HCT116 (cell line): ENCODE measurements at places on chromosomes 5 and 9.

DNA sequence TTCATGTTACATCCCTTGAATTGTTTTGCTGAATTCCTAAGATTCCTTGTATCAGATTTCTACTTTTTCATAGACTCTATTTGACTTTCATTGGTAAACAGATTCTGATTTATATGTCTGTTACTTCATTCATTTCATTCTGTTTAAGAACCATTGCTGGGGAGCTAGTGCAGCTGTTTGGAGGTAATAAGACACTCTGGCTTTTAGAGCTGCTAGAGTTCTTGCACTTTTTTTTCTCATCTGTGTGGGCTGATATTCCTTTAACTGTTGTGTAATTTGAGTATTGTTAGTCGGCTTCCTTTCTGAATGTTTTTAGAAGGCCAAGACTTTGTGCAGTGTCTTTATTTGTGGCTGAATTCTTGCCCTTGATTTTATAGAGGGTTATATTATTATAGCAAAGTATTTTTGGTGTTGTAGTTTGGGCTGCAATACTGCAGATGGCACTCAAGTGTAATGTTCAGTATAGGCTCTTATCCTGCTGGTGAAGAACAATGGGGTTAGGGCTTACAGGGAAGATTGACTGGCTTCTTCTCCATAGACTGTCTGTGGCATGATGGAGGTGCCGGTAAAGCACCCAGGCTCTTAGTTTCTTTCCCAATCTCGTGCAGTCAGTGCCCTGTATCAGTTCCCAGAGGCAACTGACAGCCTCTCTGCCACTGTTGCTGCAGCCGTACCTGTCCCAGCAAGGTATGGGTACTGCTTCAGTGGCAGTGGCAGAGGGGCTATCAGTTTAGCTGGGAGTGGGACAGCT, 162.2 kb downstream of the OXCT1 start:
- DNase-seq, result peak; percentile 21

DNA sequence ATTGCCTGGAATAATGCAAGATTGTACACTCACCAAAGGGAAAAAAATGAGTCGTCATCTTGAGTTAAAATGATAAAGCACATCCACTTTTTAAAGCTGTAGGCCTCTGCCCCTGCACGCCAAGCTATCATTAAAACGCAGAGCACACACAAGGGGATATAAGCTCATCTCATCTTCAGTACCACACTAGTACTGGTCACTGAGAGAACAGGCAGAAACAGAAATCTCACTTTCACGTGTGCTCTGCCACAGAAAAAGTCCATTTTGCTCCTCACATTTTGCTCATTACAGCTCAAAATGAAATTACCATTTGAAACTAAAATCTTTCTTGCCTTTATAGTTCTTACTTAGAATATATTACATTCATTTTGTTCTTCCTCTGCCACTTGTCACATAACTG, 99.2 kb upstream of the SLC30A5 start:
- DNase-seq, result no peak

DNA sequence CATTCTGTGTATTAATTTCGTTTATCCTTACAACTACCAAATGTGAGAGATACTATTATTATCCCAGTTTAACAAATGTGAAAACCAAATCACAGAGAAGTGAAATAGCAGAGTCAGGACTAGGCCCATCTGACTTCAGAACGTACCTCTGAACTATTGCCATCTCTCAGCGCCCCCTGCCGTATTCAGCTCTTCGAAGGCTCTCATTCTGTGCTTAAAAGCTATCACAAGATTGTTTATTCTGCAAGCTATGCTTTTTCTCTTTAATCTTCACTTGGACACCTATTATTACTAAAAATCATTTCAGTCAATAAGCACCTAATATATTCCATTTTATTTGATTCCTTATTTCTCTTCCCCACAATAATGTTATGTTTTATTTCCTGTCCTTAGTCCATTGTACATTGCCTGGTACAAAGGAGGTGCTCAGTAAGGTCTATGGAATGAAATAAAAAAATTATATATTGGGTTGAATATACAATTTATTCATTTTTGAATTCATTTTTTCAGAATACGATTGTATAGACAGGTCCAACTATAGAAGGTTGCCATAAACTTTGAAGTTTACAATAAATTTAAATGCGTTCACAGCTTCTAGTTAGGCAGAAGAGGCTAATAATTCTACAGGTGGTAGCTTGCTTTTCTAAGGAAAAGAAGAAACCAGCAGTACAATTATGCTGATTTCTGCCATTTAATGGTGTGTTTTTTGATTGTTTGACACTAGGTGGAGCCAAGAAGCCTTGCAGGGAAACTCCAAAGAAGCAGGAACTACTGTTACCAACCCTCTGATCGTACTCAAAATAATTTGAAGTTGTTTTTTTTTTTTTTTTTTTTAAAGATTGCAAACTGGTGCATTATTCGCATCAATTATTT, 202.2 kb upstream of the DMRTA1 start:
- peak; percentile 40 for DNase-seq

GRCh38 chr5:35920890-35921289, 17.5 kb downstream of the CAPSL start:
- no peak for DNase-seq

GRCh38 chr9:99845063-99845462, 23.4 kb downstream of the NR4A3 start:
- DNase-seq, result no peak

- DNase-seq, result no peak
Observed at GRCh38 chr9:119533504-119533903, 164.3 kb upstream of the BRINP1 start.

GRCh38 chr9:135885100-135885853, 22.1 kb downstream of the CAMSAP1 start:
- DNase-seq, result no peak

- no peak for DNase-seq
Observed at GRCh38 chr5:142015781-142016533, 3.1 kb upstream of the GNPDA1 start.

- DNase-seq, result no peak
Observed at GRCh38 chr5:179187229-179187678, 127.1 kb downstream of the ZNF354C start.

DNA sequence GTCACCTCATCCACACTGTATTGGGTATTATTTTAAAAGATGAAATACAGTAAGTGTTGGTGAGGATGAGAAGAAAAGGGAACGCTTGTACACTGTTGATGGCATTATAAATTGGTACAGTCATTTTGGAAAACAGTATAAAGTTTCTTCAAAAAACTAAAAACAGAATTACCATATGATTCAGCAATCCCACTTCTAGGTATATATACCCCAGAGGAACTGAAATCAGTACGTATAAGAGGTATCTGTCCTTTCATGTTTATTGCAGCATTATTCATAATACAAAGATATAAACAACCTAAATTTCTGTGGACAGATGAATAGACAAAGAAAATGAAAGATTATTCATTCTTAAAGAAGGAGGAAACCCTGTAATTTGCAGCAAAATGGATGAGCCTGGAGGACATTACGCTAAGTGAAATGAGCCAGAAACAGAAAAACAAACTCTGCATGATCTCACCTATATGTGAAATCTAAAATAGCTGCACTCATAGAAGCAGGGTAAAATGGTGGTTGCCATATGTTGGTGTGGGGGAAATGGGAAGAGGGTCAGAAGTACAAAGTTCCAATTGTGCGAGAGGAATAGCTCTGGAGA, 191.6 kb downstream of the TRIM36 start:
- DNase-seq, result no peak

- DNase-seq, result no peak
Observed at GRCh38 chr9:16001856-16002255, 449.0 kb downstream of the CCDC171 start.

- peak; percentile 86 for DNase-seq
Observed at GRCh38 chr5:168314735-168315411, 23.4 kb downstream of the WWC1 start.

- no peak for DNase-seq
Observed at GRCh38 chr5:126883564-126884245, 106.8 kb downstream of the LMNB1 start.

DNA sequence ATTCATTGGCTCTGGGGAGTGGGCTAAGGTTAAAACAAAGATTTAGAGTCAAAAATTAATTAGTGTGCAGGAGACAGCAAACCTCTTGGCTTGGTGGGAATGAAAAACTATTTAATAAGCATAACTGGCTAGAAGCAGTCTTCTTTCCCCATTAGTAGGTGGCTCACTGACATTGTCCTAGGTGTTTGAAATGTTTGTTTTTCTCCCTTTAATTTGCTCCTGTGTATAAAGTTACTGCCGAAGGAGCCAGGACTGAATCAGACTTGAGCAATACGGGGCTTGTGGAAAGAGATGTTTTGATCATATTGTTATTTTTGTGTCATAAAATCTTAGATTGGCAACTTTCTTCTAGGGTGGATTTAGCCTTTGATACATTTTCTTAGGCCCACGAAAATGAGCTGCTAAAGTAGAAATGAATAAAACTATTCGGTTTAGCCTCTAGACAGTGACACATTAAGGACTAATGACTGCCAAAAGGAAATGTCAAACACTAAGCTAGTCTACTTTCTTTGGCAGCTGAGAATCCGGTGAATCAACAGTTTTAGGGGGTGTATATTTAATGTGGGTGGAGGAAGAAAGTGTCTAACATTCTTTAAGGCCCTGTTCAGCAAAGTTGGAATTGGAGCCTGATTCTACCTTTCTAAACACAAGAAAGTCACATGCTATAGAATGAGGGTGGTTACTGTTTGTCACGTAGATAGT, 30.2 kb downstream of the LRRTM2 start:
- DNase-seq, result no peak

DNA sequence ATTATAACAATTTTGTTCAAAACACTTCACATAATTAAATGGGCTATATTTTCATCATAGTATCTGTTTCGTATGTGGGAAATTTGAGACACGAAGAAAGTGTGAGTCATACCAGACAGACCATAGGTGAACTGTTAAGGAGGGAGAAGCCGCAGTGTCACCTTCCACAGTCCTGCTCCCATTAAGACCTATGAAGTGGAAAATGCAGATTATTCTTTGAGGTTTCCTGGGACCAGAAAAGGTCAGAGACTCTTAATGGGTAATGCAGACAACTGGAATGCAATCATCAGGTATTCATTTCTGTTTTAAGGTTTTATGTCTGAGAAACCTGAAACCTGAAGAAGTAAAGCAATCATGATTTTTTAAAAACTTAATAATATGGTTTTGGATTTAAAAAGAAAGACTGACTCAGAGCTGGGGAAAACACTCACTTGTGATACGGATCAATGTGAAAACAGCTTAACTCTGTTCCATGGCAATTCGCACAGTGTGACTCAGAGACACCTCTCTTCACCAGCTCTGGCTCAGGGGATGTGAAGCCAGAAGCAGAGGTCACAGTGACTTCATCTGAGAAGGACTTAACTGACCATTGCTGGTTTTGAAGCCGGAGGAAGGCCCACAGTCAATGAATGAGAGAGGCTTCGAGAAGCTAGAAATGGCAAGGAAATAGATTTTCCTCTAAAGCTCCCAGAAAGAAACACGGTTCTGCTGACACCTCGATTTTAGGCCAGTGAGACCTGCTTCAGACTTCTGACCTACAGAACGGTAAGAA, 17.2 kb upstream of the GCNT1 start:
- DNase-seq, result no peak

GRCh38 chr9:69104830-69105527, 69.1 kb upstream of the TJP2 start:
- DNase-seq, result peak; percentile 42

GRCh38 chr5:67165526-67166459, 30.8 kb downstream of the CD180 start:
- peak; percentile 73 for DNase-seq

DNA sequence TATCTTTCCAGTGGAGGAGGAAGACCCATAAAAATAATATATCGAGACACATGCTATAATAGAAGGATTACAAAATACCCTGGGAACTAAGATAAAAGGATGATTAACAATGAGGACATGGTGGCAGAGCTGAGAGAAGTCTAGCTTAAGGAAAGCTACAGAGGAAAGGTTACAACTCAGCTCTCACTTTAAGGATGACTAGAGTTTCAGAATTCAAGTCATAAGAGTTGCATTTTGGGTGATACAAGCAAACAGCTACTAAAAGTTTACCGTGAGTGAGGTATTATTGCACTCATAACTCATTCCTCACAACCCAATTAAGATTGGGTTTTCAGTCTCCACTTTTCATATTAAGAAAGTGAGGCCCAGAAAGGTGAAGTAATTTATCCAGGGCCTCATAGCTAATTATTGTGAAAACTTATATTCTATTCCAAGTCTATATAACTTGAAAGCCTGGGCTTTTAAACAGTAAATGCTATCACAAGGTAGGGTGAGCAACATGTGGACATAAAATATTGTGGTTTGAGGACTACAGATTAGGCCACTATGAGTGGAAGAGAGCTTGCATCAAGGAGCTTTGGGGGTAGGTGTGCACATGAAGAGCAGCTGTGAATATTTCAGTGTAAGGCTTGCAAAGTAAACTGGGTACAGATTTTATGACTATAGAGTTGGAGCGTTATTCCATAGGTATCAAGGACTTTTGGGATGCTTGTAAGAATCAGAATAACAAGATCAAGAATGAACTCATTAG, 28.0 kb downstream of the JAKMIP2 start:
- DNase-seq, result no peak

DNA sequence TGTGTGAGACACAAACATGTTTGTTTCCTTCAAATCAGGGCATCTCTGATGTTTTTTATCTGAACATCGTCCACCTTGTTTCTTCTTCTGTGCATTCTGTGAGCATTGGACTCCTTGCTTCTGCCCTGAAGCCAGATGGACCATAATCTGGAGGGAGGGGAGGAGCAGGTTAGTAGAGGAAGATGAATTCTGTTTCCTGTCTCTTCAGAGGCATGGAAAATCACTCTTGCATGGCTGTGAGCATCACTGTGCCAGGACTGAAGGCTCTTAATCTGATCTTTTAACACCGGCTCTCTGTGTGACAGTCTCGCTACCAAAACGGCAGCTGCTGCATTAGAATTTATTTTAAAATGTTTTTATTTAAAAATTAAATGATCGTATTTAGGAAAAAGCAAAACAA, 43.3 kb downstream of the TLE4 start:
- no peak for DNase-seq

DNA sequence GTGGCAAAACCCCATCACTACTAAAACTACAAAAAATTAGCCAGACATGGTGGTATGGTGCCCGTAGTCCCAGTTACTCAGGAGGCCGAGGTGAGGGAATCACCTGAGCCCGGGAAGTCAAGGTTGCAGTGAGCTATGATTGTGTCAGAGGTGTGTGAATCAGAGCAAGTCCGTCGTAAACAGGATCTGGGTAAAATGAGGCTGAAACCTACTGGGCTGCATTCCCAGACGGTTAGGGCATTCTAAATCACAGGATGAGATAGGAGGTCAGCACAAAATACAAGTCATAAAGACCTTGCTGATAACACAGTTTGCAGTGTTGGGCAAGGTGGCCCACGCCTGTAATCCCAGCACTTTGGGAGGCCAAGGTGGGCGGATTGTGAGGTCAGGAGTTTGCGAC, 1.9 kb upstream of the CLTB start:
- DNase-seq, result no peak

GRCh38 chr5:3324421-3325101, 271.1 kb upstream of the IRX1 start:
- DNase-seq, result no peak

- DNase-seq, result no peak
Observed at GRCh38 chr5:2270467-2270866, 387.7 kb upstream of the IRX4 start.

- no peak for DNase-seq
Observed at GRCh38 chr5:143176048-143176447, 227.4 kb downstream of the NR3C1 start.
